ENCODE measurements at places on chromosomes 6 and 20.

- H3K27ac ChIP-seq, result no peak overlapping the region
- H3K27me3 ChIP-seq, result no peaks in the 10 kb centered on the region
- H3K4me1 ChIP-seq, result peaks cover 25% of the 10 kb centered on the region
- H3K36me3 ChIP-seq, result peaks cover 6% of the 10 kb centered on the region
These were observed 323.6 kb downstream of the CD83 start for GRCh38 chr6:14440940-14441781.

GRCh38 chr20:17822039-17822438 is 122.3 kb downstream of the BANF2 start:
- ATAC-seq, result no peak
- peaks cover 15% of the 10 kb centered on the region for H3K4me1 ChIP-seq
- H3K27ac ChIP-seq, result peak overlapping the region; percentile 49

- no peaks in the 10 kb centered on the region for H3K27me3 ChIP-seq
- H3K4me3 ChIP-seq, result no peak overlapping the region
- H3K27ac ChIP-seq, result peak overlapping the region; percentile 62
- ATAC-seq, result no peak
These were observed 11.6 kb downstream of the SLC9A8 start for GRCh38 chr20:49824206-49824605.

GRCh38 chr6:36226438-36227047 is 30.0 kb downstream of the BRPF3 start:
- H3K27me3 ChIP-seq, result no peaks in the 10 kb centered on the region
- H3K4me3 ChIP-seq, result no peak overlapping the region
- no peak overlapping the region for H3K27ac ChIP-seq
- H3K4me1 ChIP-seq, result no peaks in the 10 kb centered on the region
- no peak for ATAC-seq

GRCh38 chr6:129844118-129844891 is 16.8 kb downstream of the TMEM244 start:
- no peak overlapping the region for H3K4me3 ChIP-seq
- H3K36me3 ChIP-seq, result no peaks in the 10 kb centered on the region
- no peak overlapping the region for H3K27ac ChIP-seq
- H3K27me3 ChIP-seq, result peaks cover 20% of the 10 kb centered on the region

- no peaks in the 10 kb centered on the region for H3K27me3 ChIP-seq
- H3K4me1 ChIP-seq, result no peaks in the 10 kb centered on the region
- ATAC-seq, result no peak
- no peaks in the 10 kb centered on the region for H3K36me3 ChIP-seq
- H3K27ac ChIP-seq, result no peak overlapping the region
These were observed 117.2 kb upstream of the BMP5 start for GRCh38 chr6:55992546-55992945.

GRCh38 chr20:58718121-58718563 is 25.5 kb downstream of the NPEPL1 start:
- H3K4me1 ChIP-seq, result peaks cover 4% of the 10 kb centered on the region
- peaks cover 29% of the 10 kb centered on the region for H3K27me3 ChIP-seq
- H3K27ac ChIP-seq, result no peak overlapping the region
- peaks cover 16% of the 10 kb centered on the region for H3K36me3 ChIP-seq
- no peak overlapping the region for H3K4me3 ChIP-seq

- H3K4me3 ChIP-seq, result no peak overlapping the region
- no peaks in the 10 kb centered on the region for H3K27me3 ChIP-seq
- no peak for ATAC-seq
- peaks cover 40% of the 10 kb centered on the region for H3K4me1 ChIP-seq
- no peak overlapping the region for H3K27ac ChIP-seq
These were observed 185.9 kb downstream of the UST start for GRCh38 chr6:148932731-148933130.

DNA sequence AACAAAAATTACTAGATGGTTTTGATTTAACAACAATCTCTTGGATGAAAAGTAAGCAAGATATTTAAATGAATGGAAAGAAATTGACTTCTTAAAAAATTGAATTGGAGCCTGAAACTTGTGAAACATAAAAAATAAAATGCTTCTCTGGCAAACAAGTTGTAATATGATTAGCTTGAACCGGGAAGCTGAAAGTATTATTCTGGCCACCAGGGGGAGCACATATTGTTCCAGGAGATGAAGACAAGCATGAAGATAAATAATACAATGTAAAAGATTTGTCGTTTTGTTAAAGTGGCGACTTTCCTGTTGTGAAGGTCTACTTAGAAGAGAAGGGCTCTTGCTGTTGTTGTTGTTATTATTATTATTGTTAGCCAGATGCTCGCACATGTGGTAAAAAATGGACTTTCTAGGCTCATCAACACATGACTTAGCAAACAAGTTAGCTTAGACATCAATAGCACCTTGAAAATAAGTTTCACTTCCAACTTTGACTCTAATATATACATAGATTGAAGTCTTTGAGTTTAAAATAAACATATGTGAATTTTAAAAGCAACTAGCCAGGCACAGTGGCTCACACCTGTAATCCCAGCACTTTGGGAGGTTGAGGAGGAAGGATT is 14.2 kb downstream of the PAX1 start:
- H3K4me3 ChIP-seq, result no peak overlapping the region
- H3K4me1 ChIP-seq, result no peaks in the 10 kb centered on the region
- no peak for ATAC-seq

- H3K27me3 ChIP-seq, result no peaks in the 10 kb centered on the region
- peak; percentile 63 for ATAC-seq
- peak overlapping the region; percentile 55 for H3K4me3 ChIP-seq
- H3K36me3 ChIP-seq, result no peaks in the 10 kb centered on the region
- peaks cover 40% of the 10 kb centered on the region for H3K4me1 ChIP-seq
- H3K27ac ChIP-seq, result no peak overlapping the region
These were observed 117.2 kb upstream of the BACH2 start for GRCh38 chr6:90413867-90414266.

DNA sequence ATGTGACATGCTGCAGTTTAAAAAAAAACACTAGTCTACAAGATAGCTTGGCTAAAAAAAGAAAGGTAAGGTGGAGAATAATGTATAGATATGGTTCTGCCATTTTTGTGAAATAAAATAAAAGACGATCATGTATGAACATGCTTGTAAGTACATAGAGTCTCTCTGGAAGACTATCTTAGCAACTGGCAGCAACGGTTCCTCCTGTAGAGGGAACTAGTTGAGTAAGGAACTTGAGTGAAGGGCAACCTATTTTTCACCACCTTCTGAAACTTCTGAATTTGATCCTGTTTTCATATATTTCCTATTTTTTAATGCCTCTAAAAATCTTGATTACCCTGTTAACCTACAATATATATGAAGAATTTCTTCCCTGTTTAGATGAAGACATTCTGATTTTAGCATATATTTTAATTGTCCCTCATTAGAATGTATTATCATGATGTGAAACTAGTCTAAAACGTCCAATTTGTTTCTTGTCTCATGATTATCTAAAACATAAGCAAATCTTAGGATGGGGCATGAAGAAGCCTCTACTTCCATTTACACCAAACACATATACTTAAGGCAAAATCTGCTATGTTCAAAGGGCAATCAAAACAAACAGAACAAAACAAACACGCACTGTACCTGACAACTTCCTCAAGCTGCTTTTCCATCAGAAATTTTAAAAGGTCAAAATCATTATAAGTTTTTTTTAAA is 202.5 kb downstream of the ISM1 start:
- peaks cover 15% of the 10 kb centered on the region for H3K36me3 ChIP-seq
- no peaks in the 10 kb centered on the region for H3K27me3 ChIP-seq
- H3K4me1 ChIP-seq, result no peaks in the 10 kb centered on the region
- no peak overlapping the region for H3K27ac ChIP-seq
- no peak for ATAC-seq

GRCh38 chr6:2658788-2659187 is 91.9 kb downstream of the MYLK4 start:
- ATAC-seq, result peak; percentile 96
- peak overlapping the region; percentile 75 for H3K27ac ChIP-seq
- no peaks in the 10 kb centered on the region for H3K27me3 ChIP-seq
- peaks cover 57% of the 10 kb centered on the region for H3K4me1 ChIP-seq
- H3K4me3 ChIP-seq, result peak overlapping the region; percentile 16

- H3K4me1 ChIP-seq, result peaks cover 59% of the 10 kb centered on the region
- ATAC-seq, result peak; percentile 21
- H3K27me3 ChIP-seq, result no peaks in the 10 kb centered on the region
- no peak overlapping the region for H3K4me3 ChIP-seq
- peaks cover 23% of the 10 kb centered on the region for H3K36me3 ChIP-seq
These were observed 646 bp downstream of the HMGA1 start for GRCh38 chr6:34237316-34237721.

GRCh38 chr6:169723200-169723909 is 945 bp downstream of the PHF10 start:
- no peaks in the 10 kb centered on the region for H3K36me3 ChIP-seq
- peaks cover 36% of the 10 kb centered on the region for H3K4me1 ChIP-seq
- H3K27me3 ChIP-seq, result no peaks in the 10 kb centered on the region
- peak overlapping the region; percentile 89 for H3K27ac ChIP-seq
- peak overlapping the region; percentile 84 for H3K4me3 ChIP-seq

Data from stimulated activated memory B cell treated with anti-CD40 and anti-IgM and Interleukin-4, amounts not matched to agents 10 μg/mL and 1 μg/mL and 100 μg/mL, for 72 hours (primary cell).